ENCODE measurements at places on chromosomes 3 and 15.

DNA sequence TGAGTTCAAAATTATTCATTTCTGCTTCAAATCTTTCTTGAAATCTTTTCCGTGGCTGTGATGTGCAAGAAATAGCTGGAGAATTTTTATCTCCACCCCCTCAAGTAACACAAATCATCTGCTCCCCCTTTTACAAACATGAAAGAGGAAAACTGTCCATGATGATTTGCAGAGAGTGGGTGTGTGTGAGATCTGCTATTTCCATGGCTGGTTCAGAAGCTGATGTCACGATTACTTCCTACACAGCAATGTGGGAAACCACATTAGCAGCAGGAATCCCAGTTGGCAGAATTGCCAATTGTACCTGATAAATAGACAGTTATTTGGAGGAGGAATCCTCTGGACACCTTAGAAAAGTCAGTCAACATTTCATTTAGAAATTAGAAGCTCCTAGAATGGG is 75.2 kb upstream of the GRM7 start:
- DNase-seq = no peak

DNA sequence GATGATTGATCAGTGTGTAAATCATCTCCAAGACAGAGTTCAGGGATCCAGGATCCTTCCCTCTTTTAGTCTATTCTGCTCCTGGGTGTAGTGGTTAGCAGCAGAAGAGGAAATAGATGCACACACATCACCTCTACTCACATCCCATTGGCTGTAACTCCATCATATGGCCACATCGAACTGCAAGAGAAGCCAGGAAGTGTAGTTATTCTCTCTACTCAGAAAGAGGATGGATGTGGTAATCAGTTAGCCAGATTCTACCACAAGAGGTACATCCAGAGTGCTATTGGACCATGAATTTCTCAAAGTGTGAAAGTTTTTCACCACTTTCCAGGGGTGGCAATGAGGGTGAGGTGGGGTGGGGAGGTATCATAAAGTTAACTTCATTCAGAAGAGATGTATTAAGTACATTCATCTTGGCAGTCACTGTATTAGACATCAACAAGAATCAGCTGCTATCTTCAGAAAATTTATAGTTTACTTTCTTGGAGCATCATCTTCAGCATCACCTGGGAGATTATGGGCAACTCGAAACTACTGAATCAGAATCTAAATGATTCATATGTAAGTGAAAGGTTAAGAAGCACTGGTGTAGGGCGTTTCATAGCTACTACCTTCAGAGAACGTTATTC is 60.6 kb upstream of the GAP43 start:
- no peak for DNase-seq

DNA sequence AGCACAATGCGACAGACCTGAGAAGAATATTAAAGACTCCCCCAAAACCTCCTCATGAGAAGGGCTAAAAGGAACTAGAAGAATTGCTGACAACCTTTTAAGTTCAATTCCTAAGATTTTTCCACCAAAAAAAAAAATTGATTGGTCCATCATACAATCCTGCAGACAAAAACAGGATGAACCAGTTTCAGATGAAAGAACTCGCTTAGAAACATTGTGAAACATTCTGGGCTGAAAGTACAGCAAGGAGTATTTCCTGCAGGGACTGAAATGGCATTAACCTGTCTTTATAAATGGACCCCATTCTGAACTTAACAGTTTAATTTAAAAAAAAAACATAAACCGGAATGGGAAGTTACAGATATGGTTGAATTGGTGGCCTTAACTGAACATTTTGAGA is 96.0 kb upstream of the FAM174B start:
- no peak for DNase-seq

- no peak for DNase-seq
These were observed 484 bp downstream of the CNTN4 start for GRCh38 chr3:2099028-2099671.

DNA sequence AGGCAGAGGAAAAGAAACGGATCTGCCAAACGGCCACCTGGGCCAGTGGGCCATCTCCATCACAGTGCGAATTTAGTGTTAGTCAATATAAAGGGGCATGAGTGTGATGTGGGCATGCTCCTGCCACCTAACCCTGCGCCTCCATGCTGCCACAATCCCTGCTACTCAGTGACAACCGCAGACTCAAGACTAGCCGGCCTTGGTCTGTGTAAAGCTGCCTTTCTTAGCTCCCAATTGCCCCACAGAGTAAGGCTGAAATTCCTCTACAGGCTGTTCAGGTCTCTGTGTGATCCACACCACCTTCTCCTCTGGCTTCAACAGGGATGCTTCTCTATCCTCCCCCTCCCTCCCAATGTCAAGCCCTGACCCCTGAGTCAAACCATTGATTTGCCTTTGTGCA is 269.7 kb downstream of the XXYLT1 start:
- no peak for DNase-seq

- no peak for DNase-seq
These were observed 18.9 kb upstream of the ATP13A4 start for GRCh38 chr3:193573403-193574191.
